Activated B cell treated with CpG ODN at 0.5 μM for 24 hours (primary cell): ENCODE measurements at places on chromosomes 7 and 10.
A peak's percentile ranks its signal among the peaks of the same experiment; 100 is the strongest.

DNA sequence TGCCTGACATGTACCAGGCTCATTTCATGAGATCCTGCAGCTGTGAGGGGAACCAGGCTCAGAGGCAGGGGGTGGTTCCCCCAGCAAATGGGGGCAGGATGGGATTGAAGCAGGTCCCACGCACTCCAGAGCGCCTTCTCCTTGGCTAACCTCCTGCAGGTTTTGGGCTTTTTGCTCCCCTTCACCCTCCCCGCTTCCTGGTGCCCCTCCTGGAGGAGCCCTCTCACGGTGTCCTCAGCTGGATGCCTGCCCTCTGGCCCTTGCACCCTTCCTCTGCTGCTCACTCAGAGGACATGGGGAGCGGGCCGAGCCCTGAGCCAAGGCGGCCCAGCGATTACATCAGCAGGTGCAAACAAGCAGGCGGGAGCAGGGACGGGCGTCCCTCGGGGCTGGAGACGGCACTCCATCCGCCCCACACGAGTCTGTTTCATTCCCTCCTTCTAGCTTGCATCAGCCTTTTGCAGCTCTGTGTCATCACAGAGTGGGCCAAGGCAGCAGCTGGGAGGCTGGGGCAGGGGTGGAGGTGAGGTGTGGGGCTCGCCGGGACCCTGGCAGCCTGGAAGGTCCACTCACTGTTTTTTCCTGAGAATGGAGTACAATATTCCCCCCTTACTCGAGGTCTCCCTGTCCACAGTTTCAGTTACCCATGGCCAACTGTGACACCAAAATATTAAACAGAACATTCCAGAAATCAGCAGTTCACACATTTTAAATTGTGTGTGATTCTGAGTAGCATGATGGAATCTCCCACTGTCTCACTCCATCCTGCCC lies 52.7 kb upstream of the SLC29A3 start:
- H3K4me1 ChIP-seq: no peaks in the 10 kb centered on the region
- H3K27me3 ChIP-seq: peaks cover 5% of the 10 kb centered on the region
- H3K36me3 ChIP-seq: no peaks in the 10 kb centered on the region
- DNase-seq: no peak
- H3K27ac ChIP-seq: no peak overlapping the region

- H3K36me3 ChIP-seq: no peaks in the 10 kb centered on the region
- DNase-seq: no peak
- no peak overlapping the region for H3K4me3 ChIP-seq
- H3K27me3 ChIP-seq: peaks cover 2% of the 10 kb centered on the region
- H3K27ac ChIP-seq: no peak overlapping the region
Measured at GRCh38 chr7:77482015-77482414, 55.1 kb upstream of the PTPN12 start.

DNA sequence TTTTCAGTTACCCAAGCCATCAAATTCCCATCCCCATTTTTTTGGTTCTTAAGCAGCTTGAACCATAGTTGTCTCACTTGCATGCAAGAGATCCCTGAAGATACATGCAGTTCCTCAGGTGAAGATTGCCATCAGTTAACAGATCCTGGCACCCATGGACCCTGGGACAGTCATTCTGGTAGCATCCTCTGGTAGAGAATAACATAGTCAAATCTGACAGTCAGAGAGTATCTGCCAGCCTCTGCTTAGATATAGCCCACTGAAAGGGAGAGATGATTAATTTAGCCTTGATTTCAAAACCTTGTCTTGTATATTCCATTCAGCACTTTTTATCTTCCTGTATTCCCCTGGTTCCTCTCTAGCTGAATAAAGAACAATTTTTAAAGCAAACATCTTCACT lies 280.4 kb downstream of the KCNMA1 start:
- H3K4me3 ChIP-seq: no peak overlapping the region
- no peaks in the 10 kb centered on the region for H3K36me3 ChIP-seq
- no peak for DNase-seq
- no peak overlapping the region for H3K27ac ChIP-seq

- no peaks in the 10 kb centered on the region for H3K36me3 ChIP-seq
- H3K27ac ChIP-seq: peak overlapping the region; percentile 11
- no peak for DNase-seq
- H3K27me3 ChIP-seq: no peaks in the 10 kb centered on the region
Measured at GRCh38 chr7:50298811-50299562, 5.5 kb upstream of the IKZF1 start.

GRCh38 chr7:82690929-82691328 lies 247.4 kb upstream of the CACNA2D1 start:
- no peaks in the 10 kb centered on the region for H3K36me3 ChIP-seq
- DNase-seq: no peak
- H3K27me3 ChIP-seq: no peaks in the 10 kb centered on the region
- no peak overlapping the region for H3K27ac ChIP-seq

DNA sequence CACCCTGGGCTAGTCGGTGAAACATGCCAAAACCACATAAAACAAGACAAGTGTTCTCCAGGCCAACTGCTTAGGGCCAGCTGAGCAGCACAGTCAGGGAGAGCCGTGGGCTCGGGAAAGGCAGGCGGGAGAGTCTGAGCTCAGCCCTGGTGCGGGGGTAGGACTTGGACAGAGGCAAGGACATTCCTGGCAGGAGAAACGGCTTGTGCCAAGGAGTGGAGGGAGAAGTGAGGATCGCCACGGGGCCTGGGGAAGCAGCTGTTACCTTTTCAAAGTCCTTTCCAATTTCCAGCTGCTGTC lies 4.2 kb downstream of the ELN start:
- no peaks in the 10 kb centered on the region for H3K36me3 ChIP-seq
- H3K27ac ChIP-seq: no peak overlapping the region
- DNase-seq: no peak
- no peak overlapping the region for H3K4me3 ChIP-seq
- H3K27me3 ChIP-seq: peaks cover 20% of the 10 kb centered on the region

DNA sequence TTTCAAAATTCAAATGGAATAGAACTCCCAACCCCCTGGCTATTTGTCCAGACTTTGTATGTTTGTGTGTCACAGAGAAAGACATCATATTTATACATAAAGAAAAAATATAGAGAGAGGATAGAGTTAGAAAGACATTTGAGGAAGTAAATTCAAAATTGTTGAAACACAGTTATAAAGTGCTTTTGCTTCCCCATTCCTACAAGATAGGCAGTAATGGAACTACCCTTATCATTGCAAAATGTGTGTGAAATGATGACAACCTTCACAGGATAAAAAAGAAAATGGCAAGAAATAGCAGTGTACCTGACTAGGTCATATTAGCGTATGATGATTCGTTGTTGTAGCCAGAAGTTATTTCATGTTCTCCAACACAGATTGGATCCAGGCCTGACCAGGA lies 63.1 kb downstream of the FZD1 start:
- no peaks in the 10 kb centered on the region for H3K36me3 ChIP-seq
- H3K4me3 ChIP-seq: no peak overlapping the region
- peaks cover 29% of the 10 kb centered on the region for H3K4me1 ChIP-seq
- H3K27ac ChIP-seq: peak overlapping the region; percentile 43
- no peaks in the 10 kb centered on the region for H3K27me3 ChIP-seq
